ENCODE measurements at places on chromosomes 2 and 18.

GRCh38 chr2:102386004-102386403 lies 30.4 kb downstream of the IL18R1 start:
- ATAC-seq, result no peak

GRCh38 chr2:96325884-96326255 lies 753 bp downstream of the ITPRIPL1 start:
- ATAC-seq, result peak; percentile 45

- peak; percentile 7 for ATAC-seq
These were observed 122.4 kb downstream of the SETBP1 start for GRCh38 chr18:44803019-44803650.

DNA sequence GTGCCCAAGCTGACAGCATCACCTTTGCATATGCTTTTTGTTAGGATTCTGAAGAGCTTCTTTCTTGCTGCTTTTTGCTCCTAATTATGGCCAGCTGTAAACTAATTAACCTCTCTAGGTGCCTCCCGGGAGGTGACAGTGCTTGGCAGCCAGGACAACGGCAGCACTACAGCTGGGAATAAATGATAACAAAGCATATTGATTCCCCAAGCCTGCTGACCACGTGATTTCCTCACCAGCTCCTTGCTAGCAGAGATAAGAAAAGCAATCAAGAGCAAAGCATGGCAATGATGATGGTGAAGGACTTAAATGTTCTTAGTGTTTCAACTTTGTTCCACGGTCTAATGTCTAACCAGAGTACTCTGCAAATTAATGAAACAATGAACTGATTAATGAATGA lies 1074.4 kb upstream of the GYPC start:
- no peak for ATAC-seq

DNA sequence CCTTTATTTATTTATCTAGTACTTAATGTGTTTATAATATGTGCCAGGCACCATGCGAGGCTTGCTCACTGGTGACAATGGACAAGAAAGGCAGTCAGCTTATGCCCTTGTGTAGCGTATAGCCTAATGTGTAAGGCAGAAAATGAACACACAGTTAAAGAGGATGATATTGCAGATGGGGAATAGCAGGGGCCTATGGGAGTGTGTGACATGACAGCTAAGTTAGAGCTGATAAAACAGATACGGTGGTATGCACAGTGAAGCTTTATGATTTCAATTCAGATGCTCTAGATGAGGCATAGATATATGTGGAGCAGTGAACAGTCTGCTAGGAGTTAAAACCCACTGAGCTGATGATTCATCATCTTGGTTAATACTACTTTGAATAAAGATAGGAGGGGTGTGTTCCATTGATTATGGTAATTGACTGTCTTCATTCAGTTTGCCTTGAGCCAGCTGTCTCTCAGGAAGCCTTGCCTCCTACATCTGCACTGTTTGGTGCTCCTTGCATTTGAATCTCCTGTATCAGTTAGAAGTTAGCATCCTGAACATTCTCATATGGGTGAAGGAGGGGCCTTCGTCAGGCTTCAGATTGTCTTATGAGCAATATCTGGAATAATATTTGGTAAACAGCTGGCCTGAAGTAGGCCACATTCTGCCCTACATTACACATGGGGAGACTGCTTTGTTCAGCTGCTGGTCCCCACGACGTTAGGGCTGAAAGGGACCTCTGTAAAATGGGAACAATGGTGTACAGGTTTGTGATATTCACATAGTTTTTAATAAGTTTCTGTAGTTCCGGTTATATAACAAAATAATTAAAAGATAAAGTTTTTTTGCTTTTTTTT lies 13.2 kb downstream of the MAP4K4 start:
- peak; percentile 88 for ATAC-seq

- ATAC-seq, result no peak
These were observed 567.0 kb upstream of the SOX11 start for GRCh38 chr2:5125017-5125730.

DNA sequence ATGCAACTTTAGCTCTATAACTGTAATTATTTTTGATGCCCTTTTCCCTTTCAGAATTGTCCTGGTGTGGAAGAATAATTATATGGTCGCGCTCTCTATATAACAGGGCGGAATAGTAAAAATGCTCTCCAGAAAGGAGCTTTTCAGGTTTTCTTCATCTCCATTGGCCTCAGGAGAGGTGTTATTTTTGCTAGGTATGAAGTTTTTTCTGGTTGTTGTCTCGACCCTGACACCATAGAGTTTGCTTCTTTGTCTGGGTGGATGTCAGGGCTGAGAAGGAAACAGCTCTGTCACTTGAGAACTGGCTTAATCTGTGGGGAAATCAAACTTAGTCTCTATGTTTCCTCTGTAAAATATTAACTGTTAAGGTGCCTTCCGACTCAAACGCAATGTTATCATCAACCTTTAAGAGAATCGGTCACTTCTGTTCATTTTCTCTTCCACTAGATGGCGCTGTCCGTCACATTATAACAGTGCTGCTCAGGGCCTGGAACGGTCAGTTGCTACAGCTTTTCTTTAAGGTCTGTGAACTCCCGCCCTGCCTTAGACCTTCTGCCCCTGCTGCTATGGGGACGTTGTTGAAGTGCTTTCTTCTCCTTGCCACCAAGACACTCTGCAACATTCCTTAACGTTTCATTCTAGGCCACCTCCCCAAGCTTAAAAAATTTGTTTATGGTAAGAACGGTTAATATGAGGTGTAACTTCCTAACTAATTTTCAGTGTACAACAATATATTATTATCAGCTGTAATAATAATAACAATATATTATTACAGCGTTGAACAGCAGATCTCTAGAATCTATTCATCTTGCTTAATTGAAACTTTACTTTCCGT lies 23.8 kb upstream of the SERPINB12 start:
- peak; percentile 77 for ATAC-seq

GRCh38 chr2:156908825-156909224 lies 348.7 kb upstream of the GALNT5 start:
- ATAC-seq, result no peak

All from stimulated activated memory B cell treated with anti-CD40 and anti-IgM and Interleukin-4, amounts not matched to agents 10 μg/mL and 1 μg/mL and 100 μg/mL, for 72 hours (primary cell).